ENCODE measurements at places on chromosomes 3 and 15.

DNA sequence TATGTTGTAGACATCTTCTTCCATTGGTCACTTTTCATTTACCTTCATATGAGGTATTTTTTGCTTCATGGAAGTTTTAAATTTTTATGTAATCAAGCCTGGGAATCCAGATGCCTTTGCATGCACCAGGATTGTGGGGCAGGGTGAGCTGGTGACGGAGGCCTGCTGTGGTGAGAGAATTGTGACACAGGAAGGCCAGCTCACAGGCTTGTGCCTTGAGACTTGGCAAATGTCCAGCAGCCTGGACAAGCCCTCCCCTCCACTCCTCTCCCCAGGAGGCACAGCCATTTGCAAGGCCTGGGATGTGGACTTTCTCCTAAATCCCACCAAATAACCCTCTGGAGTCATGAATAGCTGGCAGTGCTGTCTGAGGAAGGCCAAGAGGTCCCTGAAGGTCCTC, 67.4 kb downstream of the RHCG start:
- DNase-seq = no peak

DNA sequence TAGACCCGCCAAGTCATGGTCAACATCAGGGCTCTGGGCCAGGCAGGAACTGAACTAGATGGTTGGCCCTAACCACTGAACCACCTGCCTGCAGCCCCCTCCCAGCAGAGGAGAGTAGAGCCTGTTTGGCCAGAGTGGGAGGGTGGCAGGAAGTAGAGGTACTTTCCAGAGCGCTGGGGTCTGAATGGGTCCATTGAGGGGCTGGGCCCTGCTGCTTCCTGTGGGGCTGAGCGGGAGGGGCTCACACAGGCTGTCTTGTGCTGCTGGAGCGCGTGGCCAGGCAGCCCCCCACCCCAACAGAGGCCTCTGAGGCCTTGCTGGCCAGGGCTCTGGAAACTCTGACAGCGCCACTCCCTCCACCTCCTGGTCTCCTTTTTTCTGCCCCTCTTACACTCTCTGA, 17.4 kb downstream of the CSPG4 start:
- no peak for DNase-seq

DNA sequence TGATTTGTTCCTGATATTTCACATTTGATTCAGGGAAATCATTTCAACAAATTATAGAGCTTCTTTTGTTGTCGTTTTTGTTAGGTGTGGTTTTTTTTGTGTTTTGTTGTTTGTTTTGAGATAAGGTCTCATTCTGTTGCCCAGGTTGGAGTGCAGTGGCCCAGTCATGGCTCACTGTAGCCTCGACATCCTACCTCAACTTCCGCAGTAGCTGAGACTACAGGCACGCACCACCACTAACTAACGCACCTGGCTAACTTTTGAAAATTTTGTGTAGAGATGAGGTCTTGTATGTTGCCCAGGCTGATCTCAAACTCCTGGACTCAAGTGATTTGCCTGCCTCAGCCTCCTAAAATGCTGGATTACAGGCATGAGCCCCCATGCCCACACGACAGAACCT, 177.0 kb downstream of the AKAP13 start:
- no peak for DNase-seq

DNA sequence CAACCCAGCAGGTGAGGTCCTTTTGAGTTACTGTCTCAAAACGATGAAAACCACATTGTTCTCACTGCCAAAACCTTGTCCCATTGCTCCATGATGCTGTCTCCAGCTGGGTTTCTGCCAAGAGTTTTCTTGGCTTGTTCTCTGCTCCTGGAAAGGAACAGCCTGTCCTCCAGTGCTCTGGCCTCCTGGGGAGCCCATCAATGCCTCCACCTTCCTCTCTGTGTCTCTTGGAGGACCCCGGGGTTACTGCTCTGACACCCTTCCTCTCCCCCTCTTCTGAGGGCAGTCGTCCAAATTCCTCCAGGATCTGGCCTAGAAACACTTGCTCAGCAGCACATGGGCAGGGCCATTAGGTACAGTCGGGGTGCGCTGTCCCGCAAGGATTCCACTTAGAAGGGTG, 63.9 kb upstream of the RGMA start:
- DNase-seq = no peak

GRCh38 chr3:138317687-138318086, 12.0 kb downstream of the NME9 start:
- DNase-seq = no peak

DNA sequence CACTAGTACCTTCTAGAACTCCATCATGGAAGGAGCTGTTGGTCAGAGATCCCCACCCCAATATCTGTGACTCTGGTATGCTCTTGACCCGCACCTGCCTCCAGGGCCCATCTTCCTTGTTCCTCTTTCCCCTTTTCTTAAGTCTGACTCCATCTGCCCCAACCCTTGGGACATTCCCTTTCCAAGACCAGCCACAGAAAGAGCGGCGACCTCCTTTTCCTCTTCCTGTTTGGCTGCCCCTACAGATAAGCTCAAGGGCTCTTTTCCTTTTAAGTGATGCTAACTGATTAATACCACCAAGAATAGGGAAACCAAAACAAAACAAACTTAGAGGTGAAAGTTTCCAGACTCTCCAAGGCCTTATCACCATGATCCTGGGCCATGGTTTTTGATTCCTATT, 21.9 kb upstream of the ATP8B4 start:
- DNase-seq = no peak
